Left ventricle myocardium superior (tissue), 1 donor: ENCODE measurements at places on chromosomes 13 and 19. TPM values are rescaled to one million over a fixed set of nuclear protein-coding genes. Genes with fewer than 3 reads are reported as not detected.

DNA sequence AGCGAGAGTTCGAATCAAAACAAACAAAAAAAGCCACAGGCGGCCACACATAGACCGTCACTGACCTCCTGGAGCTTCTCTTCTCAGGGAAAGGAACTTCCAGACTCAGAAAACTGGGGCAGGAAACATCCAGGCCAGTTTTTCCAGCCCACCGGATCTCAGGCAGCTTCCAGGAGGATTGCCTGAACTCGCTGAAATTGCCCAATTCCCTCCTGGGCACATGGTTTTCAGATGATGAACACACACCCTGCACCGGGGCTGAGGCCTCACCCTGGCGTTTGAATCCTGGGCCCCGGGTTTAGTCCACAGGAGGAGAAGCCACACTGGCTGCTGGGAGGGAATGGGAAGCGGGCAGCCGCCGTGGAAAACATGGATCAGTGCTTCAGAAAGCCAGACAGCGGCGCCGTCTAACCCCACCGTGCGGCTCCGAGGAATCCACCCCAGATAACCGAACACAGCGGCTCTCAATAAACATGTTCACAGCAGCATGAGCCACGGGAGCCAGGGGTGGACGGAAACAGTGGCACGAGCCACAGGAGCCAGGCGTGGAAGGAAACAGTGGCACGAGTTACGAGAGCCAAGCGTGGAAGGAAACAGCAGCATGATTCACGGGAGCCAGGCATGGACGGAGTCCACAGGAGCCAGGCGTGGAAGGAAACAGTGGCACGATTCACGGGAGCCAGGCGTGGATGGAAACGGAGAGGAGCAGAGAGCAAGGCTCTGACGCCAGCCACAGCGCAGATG lies 18.2 kb upstream of the PTBP1 start:
- DNase-seq, result peak; percentile 51

DNA sequence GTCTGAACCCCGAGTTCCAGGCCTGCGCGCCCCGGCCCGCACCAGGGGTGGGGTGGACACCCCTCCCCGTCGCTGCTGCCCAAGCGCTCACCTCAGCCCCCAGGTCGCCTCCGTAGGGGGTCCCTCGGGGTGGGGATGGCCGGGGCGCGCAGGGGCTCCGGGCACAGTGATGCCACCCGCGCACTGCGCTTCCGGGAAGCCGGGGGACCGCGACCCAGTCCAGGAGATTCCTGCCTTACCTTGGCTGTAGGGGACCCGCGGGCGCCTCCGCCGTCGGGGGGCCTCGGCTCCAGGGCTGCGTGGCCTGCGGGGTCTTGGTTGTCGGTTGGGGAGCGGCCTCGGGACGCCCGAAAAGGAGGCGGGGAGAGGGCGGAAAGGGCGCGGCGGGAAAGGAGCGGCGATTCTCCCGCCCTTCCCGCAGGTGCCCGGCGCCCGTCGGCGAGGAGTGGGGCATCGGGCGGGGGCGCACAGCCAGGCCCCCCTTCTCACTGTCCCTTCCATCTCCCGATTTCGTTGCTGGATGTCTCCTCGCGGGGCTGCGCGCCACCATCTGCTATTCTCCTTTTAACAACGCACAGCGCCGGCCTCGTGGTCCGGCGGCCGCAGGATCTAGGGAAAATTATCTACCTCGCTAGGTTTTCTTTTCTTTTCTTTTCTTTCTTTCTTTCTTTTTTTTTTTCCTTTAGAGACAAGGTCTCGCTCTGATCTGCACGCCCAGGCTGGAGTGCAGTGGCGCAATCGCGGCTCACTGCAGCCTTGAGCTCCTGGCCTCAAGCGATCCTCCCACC lies at the start of gene KEAP1:
Gene KEAP1, minus strand, starts transcription at position 355 of the 788 bp plus-strand sequence. CDS start 3,323 bp downstream, outside the sequence.
- DNase-seq, result peak; percentile 65

GRCh38 chr19:31261603-31262212 lies 87.5 kb downstream of the TSHZ3 start:
- DNase-seq, result no peak

DNA sequence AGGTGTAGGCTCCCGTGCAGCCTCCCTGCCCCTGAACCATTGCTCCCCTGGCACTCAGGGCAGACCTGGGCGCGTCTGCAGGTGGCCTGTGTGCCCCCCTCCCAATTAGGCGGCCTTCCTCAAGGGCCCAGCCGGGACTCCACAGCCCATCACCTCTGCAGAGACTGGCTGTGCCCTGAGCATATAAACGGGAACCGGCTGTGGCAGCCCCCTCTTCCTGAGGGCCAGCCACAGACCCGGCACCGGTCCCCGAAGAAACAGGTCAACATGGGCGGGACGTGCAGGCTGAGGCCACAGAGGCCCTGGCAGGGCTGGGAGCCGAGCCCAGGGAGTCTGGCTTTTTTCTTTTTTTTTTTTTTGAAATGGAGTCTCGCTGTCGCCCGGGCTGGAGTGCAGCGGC lies 12.0 kb downstream of the PIAS4 start:
- DNase-seq, result no peak

DNA sequence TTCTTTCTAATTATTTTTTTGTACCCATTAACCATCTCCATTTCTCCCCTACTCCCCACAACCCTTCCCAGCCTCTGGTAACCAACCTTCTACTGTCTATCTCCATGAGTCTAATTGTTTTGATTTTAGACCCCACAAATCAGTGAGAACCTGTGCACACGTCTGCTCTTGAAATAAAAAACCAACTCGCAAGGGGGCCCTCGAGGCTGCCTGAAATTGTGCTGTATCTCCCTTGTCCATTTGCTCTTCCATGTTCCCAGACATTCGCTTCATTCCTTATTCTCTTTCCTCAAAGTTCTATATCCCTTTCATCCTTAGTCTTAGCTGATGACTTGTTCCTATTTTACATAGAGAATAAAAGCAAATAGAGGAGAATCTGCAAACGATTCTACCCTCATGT lies 95.0 kb downstream of the GPC5 start:
- DNase-seq, result no peak

- DNase-seq, result no peak
Observed at GRCh38 chr19:44640518-44640917, 3.2 kb upstream of the PVR start.

- no peak for DNase-seq
Observed at GRCh38 chr13:84211048-84211447, 328.8 kb upstream of the SLITRK1 start.

- DNase-seq, result no peak
Observed at GRCh38 chr19:57075801-57076492, 43.8 kb upstream of the USP29 start.

DNA sequence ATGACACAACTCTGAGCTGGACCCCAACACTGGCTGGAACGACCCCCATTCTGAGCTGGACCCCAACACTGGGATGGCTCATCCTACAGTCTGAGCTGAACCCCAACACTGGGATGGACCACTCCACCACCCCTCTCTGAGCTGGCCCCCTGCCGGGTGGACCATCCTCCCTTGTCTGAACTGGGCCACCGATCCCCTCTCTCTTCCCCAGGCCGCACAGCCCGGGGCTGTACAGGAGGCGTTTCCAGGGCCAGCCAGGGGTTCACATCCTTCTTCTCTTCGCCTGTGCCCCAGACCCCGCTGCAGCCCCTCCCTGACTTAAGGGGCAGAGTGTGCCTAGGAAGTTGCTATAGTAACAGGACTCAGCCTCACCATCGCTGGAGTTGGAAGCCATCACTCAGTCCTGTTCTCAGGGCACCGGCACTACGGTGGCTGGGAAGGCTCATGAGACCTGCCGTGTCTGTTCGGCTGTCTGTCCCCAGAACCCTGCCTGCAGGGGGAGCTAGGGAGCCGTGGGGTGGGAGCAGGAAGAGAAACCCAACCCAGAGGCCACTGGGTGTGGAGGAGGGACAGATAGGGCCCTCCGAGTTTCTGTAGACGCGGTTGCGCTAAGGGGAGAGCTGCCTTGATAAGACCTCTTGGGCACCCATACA lies 3.7 kb downstream of the PRKACA start:
- peak; percentile 65 for DNase-seq

- no peak for DNase-seq
Observed at GRCh38 chr13:109233293-109233692, 553.1 kb downstream of the IRS2 start.

DNA sequence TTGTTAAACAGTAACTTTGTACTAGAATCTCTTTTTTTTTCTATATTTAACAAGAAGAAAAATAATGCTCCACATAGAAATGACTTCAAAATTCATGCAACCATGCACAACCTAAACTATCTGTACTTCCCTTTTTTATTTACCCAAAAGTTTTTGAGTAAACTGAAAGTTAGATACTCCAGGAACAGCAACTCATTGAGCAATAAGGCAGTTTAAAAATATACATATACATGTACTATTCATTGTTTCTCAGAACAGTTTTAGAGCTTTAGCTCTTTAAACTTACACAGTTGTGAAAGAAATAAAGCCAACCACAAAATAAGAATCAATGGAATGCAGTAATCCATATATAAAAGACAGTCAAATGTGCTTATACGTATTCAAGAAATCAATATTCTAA lies 39.2 kb downstream of the MTMR6 start:
- no peak for DNase-seq

DNA sequence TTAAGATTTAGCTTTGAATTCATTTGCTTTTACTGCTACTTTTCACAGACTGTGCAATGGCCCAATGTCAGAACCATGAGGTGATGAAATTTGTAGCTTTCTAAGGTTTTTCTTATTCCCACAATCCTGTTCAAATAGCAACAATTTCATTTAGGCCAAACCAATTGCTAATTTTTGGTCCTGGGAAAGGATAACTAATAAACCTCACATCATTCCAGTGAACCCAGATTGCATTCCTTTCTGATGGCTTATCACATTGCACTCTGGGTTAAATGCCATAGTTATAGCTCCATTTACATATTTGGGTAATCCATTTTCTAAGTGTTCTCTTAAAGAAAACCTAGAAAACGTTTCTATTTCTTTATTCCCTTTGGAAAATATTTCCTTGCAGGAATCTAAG lies 22.9 kb upstream of the POMP start:
- no peak for DNase-seq

DNA sequence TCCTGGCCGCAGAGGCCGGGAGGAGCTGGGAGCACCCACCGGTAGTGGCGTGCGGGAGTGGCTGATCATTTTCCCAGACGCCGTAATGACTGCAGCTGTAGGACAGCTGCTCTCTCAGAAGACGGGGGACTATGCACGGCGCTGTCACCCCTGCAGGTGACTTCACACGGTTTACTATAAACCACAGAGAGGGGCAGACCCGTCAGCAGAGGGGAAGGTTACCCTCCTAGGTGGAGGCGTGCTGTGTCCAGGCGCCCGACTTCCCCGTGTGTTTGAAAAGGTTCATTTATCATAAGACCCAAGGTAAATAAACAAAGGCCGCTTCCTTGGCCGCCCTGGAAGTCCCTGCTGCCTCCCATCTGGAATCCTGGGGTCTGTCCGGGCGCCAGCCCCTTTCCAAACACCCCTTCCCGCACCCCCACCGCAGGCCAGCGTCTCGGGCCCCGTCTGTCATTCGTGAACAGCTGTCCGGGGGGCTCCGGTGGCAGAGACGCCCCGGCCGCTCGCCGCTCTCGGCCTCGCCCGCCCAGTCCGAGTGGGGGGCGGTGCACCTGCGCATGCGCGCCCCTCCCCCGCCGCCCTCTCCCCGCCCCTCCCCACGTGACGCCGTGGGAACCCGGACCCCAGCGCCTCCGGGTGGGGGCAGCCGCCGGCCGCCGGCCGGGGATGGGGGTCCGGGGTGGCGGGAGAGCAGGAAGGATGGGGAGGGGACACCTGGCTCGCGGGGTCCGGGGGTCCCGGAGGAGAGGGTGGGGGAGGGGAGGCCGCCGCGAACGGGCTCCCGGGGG lies 915 bp downstream of the SHC2 start:
- DNase-seq, result peak; percentile 82

- DNase-seq, result no peak
Observed at GRCh38 chr13:45892513-45892912, 41.0 kb upstream of the SIAH3 start.

DNA sequence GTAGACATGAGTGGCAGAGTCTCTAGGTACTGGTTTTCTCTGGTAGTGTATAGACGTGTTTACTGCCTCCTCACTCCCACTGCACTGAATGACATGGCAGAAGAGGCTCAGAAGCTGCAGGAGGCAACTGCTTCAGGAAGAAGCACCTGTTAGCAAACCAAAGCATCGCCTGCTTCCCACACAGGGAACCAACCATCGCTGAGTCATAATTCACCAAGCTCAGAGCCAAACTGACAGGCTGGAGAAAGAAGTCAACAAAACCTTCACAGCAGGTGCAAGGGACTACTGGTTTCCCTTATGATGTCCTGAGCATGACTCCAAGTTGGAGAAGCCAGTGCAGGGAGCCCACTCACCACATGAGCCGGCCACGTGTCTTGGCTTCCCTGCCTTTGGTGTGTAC lies 69.8 kb downstream of the KCTD12 start:
- no peak for DNase-seq

DNA sequence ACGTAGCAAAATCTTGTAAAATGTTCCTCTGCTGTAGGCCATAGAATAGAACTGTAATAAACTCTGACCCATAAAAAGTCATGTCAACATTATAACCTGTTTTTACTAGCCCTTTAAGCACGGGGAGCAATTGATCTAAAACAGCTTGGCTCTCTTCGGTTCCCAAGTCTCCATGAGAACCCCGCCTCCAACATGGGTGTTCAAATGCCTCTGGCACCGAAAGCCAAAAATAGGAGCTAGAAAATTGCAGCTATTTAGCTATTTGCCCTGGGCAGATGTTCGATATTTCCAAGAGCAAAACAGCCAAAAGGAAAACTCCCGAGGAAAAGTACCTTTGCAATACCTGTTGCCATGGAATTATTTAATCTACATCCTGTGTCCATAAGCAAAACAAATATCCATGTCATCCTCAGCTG lies 563.1 kb downstream of the EFNB2 start:
- DNase-seq, result no peak

- DNase-seq, result no peak
Observed at GRCh38 chr13:91212231-91212630, 135.3 kb upstream of the MIR17HG start.

GRCh38 chr13:73602295-73602694 lies 531.9 kb downstream of the KLF12 start:
- no peak for DNase-seq

GRCh38 chr13:80359778-80360452 lies 19.0 kb upstream of the SPRY2 start:
- no peak for DNase-seq

GRCh38 chr13:32247887-32248286 lies 67.3 kb downstream of the ZAR1L start:
- no peak for DNase-seq

The TMEM59L gene
- 1.5 TPM for total RNA-seq

The TBXA2R gene
- total RNA-seq, result 2.0 TPM

The SYNGR4 gene
- total RNA-seq, result not detected

The ZNF570 gene
- 7.3 TPM for total RNA-seq

The PRR19 gene
- total RNA-seq, result not detected

The SMIM44 gene
- not detected for total RNA-seq

The CYP2F1 gene
- total RNA-seq, result not detected

The PRDX2 gene
- total RNA-seq, result 750 TPM

The CBARP gene
- 1.2 TPM for total RNA-seq

The ZNF837 gene
- total RNA-seq, result 0.37 TPM

The CATSPERD gene
- not detected for total RNA-seq
